CD8-positive, alpha-beta memory T cell (primary cell): ENCODE measurements at places on chromosomes 12 and 14. TPM values are rescaled to one million over a fixed set of nuclear protein-coding genes. Genes with fewer than 3 reads are reported as not detected.

GRCh38 chr14:53501361-53502211 lies 348.5 kb upstream of the DDHD1 start:
- DNase-seq = no peak

- DNase-seq = no peak
These were observed 85.3 kb downstream of the RFLNA start for GRCh38 chr12:124379938-124380754.

- no peak for DNase-seq
These were observed 26.9 kb upstream of the TRAF3 start for GRCh38 chr14:102750376-102750775.

DNA sequence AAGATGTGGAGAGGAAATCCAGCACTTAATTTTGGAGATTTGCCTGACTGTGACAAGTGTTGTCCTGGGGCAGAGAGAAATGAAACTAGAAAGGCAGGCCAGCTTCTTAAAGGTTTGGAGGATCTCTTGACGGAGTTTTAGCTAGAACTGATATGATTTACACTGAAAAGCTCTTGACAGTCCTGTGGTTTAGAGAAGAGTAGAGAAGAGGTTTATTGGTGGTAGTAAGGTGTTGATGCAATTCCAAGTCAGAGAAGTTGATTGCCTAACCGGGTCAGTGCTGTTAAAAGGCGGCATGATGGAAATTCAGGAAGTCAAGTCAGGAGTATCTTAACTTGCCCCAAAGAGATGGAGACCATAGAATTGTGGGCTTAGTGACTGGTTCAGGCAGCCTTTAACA lies 89.0 kb upstream of the TRAF3 start:
- DNase-seq = no peak

DNA sequence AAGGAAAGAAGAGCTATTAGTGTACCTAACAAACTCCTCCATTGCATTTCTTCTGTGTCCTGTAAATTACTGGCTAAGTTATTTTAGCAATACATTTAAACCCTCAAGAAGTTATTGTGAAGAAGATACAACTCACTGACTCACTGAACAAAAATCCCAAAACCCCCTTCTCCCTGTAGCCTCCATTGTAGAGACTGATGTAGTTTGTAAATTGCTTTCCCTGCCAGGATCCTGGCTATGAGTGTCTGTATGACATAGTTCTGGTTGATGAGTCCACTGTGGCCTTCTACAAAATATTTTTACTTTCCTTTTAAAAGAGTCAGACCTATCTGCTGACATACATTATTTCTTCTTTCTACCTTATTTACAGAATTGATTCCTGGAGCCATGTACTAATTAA lies 155.6 kb downstream of the SLC6A15 start:
- no peak for DNase-seq

Gene WIF1
- not detected for total RNA-seq

- no peak for DNase-seq
These were observed 678.2 kb downstream of the NRXN3 start for GRCh38 chr14:78848234-78848820.

- DNase-seq = no peak
These were observed 61.8 kb downstream of the PIK3C2G start for GRCh38 chr12:18323159-18323558.

Gene FBRSL1
- 62.1 TPM for total RNA-seq

Gene NUAK1
- total RNA-seq = not detected

Gene KLHL33
- 0.09 TPM for total RNA-seq

Gene YAF2
- 36.2 TPM for total RNA-seq

Gene TSPAN11
- total RNA-seq = not detected

DNA sequence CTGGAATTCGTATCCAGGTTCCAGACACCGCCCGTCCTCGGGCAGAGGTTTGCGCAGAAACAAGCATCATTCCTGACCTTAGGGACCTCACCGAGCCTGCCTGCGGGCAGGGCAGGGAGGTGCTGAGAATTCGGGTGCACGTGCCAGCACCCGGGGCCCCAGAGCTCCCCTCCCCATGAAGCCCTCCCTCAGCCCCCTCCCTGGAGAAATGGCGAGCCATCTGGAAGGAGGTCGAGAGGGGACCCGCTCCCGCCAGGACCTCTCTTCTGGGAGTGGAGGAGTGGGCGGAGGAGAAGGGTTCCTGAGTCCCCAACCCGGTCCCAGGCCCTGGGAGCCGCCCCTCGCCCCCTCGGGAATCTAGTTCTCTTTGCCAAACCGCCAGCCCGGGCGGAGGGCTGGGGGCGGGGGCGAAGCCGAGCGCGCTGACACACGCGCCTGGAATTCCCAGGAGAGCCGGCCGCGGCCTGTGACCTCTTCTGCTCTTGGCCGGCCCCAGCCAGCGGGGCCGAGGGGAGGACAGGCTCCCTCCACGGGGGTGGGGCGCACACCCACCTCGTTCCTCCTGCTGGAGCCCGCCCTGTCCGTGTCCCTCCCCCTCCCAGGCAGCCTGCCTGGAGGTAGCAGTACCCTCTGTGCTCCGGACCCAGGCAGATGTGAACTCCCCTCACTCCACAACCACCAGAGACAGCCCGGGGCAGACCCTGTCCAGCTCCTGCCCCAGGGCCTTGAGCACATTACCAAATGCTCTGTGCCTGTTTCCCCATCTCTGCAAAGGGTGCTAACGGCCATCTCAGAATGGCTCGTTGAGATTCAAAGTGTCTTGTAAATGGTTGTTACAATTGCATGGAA lies 23.0 kb upstream of the GPR132 start:
- DNase-seq = no peak

DNA sequence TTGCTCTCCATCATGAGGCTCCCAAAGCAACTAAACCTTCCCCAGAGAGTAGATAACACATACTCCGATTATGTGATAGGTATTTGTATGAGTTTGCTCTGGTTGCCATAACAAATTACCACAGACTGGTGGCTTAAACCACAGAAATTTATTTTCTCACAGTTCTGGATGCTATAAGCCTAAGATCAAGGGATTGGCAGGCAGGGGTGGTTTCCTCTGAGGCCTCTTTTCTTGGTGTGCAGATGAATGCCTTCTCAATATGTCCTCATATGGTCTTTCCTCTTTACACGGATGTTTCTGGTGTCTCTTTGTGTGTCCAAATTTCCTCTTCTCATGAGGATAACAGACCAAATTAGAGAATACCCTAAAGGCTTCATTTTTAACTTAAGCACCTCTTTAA lies 285.8 kb upstream of the GRIP1 start:
- DNase-seq = peak; percentile 72

- DNase-seq = no peak
These were observed 136.4 kb downstream of the FSCB start for GRCh38 chr14:44370727-44371126.

Gene RASSF3
- total RNA-seq = 59.2 TPM

DNA sequence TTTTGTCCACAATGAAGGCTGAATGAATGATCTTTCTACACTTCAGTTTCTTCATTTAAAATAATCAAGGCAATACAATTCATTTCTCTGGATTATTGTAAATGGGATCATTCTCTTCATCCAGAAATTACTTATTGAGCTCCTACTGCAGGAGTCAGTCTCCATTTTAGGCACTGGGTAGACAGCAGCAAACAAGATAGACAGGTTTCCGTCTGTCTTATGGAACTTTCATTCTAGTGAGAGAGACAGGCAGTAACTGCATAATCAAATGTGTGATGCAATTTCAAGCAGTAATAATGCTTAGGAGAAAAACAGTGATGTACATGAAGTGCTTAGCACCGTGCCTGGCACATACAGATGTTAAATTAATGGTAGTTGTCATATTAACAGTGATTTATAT lies 118.9 kb downstream of the SUDS3 start:
- DNase-seq = no peak

Gene DDX47
- total RNA-seq = 106 TPM

Gene RBM19
- 114 TPM for total RNA-seq

DNA sequence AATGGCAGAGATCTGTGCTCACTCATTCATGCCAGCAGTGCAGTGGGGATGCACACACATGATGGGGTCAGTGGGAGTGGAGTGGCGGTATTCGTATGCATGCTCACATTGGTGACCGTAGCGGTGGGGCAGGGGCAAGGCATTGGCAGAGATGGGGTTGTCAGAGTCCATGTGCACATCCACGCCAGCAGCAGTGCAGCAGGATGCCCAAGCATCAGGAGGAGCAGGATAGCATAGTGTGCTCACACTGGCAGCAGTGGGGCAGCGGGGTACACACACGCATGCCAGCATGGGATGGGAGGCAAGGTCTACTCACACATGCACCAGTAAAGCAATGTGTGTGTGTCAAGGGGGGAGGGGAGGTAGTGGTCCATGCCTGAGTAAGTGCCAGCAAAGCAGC lies 89.4 kb upstream of the GARIN6 start:
- DNase-seq = no peak

- DNase-seq = no peak
These were observed 61.6 kb upstream of the GNPNAT1 start for GRCh38 chr14:52852810-52853521.

DNA sequence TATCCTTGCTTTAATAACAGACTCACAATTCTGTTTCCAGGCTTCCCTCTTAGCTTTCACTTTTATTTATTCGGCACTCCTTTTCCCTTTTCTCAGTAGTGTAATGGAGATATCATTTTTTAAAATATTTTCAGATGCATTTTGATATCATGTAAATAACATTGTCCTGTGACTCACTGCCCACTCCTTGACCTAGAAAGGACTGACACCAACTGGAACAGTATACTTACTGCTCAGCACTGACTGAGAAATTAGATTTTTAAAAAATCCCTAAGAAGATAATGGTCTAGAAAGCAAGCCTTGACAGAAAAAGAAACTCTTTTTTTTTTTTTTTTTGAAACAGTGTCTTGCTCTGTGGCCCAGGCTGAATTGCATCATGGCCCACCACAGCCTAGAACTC lies 118.0 kb upstream of the FSCB start:
- DNase-seq = no peak

- DNase-seq = no peak
These were observed 40.2 kb upstream of the NT5DC3 start for GRCh38 chr12:103881261-103881660.

Gene HAL
- total RNA-seq = 0.40 TPM

DNA sequence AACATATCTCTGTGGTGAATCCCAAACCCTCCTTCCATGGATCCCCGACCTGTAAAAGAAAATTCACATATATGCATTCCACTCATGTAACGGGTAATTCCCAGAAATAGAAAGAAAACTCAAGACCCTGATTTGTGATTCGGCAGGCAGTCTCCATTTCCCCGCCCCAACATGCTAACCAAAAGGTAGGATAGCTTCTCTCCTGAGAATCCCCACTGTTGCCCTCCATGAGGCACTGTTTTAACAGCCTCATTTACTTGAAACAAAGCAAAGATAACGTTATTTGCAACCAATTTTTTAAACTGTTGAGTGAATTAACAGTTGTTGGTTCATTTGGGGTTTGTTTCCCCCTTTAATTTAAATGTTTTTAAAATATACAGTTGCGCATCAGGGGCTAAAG lies 774 bp upstream of the SLC2A13 start:
- DNase-seq = no peak

DNA sequence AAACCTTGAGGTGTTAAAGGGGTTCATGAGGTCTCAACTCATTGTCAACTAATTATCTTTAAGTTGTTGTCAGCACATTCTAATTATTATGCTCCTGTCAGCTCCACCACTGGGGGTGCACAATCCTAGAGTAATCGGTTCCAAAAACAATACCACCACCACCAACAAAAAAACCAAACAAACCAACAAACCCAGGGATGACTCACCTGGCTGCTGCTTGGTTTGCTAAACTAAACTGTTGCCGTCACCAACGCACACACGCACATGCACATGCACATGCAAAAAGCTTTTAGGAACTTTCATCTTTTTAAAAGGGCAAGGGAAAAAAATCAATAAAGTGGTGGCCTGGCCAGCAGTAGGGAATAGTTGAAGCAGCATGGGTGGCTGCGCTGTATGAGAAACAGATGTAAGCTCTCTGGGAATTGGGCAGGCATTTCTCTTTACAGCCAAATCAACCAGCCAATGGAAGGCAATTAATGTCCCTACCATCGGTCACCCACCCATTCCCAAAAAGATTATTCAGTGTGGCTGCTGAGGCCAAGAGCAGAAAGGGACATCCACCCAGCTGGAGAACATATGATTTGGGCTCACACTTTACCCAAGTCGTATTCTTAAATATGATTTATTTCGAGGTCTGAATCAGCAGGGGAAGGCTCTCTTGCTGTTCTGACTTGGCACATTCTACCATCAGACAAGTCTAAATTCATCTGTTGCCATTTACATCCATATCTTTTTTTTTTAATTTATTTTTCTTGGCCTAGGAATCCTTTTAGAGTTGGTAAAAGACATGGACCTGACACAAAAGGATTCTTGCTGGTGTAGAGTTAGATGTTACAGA lies 20.0 kb downstream of the TMEM30B start:
- DNase-seq = no peak

Gene CLBA1
- 3.8 TPM for total RNA-seq

GRCh38 chr12:80313209-80313608 lies 130.8 kb upstream of the PTPRQ start:
- DNase-seq = no peak

DNA sequence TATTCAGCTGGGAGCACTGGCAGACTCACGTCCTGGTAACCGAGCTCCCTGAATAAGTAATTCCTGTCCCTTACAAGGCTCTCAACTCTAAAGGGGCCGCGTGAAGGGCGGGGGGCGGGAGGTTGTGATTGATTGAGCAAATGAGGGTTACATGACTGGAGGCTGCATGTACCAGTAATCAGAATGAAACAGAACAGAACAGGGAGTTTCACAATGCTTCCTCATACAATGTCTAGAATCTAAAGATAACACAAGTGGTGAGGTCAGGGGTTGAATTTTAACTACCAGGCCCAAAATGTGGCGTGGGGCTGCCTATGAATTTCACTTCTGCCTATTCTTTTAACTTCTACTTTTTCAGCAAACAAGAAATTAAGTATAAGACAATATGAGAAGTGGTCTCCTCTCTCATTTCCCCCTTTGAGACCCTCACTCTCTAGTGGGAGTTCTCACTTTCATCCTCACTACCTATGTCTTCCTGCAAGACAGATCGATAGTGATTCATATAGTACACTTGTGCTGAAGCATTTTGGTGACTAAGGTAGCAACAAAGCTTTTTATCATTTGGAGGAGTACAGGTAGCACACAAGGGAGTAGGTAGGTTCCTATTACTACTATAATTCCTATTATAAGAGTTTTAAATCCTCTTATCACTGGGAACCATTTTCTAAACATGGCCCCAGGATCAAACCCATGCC lies 239.8 kb downstream of the KTN1 start:
- DNase-seq = no peak

Gene NKX2-1
- not detected for total RNA-seq

DNA sequence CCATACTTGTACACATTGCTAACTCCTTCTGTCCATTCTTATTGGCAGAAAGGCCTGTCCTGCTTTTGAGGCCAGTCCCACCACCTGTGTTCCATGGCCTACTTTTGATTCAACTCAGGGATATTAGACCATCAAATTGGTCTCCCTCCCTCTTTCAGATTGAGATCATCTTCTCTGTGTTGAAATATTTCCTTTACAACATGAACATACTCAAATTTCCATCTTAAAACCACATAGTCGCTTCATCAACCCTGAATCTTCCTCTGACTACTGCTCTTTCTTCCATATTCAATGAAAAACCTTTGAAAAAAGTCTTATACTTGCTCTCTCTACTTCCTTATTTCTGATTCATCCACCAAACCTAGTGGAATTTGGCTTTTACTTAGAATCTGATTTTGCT lies 34.9 kb downstream of the TRMT5 start:
- no peak for DNase-seq

Gene PTPRB
- total RNA-seq = not detected

Gene GPRC5A
- total RNA-seq = not detected
